ENCODE measurements at places on chromosomes 12 and 14. TPM values are rescaled to one million over a fixed set of nuclear protein-coding genes. Genes with fewer than 3 reads are reported as not detected.

The NAV3 gene
- total RNA-seq: 20.7 TPM

The SERPINA9 gene
- total RNA-seq: not detected

The PTGR2 gene
- total RNA-seq: 18.3 TPM

- no peak for DNase-seq
These were observed 302 bp downstream of the CCDC38 start for GRCh38 chr12:95942101-95942523.

DNA sequence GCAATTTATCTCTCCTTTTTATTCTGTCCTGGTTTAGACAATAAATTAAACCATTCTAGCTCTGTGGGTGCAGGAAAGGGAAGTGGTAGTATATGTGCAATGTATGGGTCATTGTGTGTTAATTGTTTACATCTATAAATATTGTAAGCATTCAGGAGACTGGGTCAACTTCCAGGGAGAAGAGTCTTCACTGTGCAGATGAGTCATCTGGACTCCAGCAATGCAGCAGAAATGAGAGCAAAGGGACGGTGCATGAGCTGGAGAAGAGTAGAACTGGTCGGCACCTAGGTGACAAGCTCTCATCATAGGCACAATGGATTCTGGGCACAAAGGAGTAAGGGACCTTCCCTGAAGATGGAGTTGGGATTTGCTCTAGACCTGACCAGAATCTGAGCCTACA lies 211.1 kb upstream of the DAAM1 start:
- DNase-seq: peak; percentile 31

DNA sequence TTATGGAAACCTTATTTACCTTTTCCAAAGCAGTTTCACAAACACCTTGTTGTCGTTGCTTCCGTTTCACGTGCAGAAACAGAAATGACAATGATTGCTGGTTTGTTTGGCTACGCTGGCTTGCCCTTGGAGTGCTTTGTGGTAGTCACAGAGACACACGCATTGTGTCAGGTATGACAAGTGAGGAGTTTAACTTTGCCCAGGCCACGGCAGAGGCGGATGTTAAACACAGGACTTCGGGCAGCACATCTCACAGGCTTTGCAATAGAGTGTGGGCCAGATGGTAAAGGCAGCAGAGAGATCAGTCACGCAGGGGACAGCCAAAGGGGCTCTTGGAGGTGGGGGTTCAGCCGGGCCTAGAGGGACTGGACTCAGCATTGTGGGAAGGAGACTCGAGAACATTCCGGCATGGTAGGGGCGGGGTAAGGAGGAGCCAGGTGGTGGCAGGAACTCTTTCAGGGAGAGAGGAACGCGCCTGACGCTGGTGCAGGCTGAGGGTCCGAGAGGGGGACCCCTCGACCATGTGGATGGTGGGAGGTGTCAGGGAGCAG lies 59.8 kb upstream of the KCNA1 start:
- DNase-seq: no peak

DNA sequence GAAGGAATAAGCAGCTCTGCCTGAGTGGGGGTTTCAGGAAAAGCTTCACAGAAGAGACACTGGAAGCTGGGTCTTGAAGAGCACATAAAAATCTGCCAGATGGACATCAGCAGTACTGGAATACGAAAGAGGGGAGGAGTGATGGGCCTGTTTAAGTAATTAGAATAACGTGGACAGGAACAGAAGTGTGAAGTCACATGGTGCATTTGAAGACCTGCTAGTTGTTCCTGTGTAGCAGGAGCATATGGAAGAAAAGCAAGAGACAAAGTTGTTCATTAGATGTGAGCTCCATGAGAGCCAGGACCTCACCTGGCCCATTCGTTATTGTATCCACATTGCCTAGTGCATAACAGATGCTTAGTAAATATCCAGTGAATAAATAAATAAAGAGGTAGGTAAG lies 69.3 kb upstream of the VSX2 start:
- no peak for DNase-seq

- no peak for DNase-seq
These were observed 16.4 kb downstream of the RAB21 start for GRCh38 chr12:71771069-71771468.

- DNase-seq: no peak
These were observed 16.5 kb downstream of the NPC2 start for GRCh38 chr14:74476607-74477006.

DNA sequence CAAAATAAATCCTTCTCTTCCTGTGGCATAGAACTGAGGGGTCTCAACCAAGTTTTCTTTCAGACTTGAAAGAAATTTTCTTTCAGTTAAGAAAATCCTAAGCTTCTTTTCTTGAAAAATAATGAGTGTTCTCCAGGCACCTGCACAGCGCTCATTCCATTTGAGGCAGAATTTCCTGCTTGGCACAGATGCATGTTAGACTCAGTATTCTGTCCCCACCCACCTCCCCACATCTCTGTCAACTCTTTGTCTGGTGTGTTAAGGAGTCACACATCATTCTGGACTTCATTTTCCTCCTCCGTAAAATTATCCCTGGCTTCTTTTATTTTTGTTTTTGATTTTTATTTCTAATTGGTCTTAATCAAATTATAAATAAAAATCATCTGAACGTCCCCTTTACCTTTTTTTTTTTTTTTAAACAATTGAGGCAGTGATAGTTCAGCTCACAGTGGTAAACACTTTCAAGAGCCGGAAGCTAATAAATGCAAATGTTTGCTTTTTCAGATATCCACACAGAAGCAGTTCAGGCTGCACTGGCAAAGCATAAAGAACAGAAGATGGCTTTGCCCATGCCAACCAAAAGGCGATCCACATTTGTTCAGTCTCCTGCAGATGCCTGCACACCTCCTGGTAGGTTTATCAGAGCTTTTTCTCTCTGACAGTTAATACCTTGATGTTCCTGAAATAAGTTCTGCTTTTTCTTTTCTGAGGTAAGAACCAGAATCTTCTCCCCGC lies 104.0 kb upstream of the ATF1 start:
- DNase-seq: no peak
